KG1 (cell line): ENCODE measurements at places on chromosomes 5 and 9.

DNA sequence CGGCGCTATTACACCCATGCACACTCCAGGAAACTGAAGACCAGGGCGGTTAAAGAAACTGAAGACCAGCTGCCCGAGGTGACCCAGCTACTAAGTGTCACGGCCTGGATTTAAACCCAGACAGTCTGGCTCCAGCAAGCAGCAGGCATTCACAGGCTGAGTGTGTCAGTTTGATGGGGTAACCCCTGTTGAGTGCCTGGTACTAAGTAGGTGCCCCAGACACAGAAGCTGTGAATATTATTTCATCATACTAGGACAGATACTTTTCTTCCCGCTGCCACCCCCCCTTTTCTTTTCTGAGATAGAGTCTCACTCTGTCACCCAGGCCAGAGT lies 7.3 kb downstream of the ENG start:
- DNase-seq = no peak

GRCh38 chr9:92709240-92709639 lies 39.3 kb upstream of the IPPK start:
- DNase-seq = no peak

- peak; percentile 9 for DNase-seq
Observed at GRCh38 chr9:34862836-34863235, 95.2 kb upstream of the PHF24 start.

DNA sequence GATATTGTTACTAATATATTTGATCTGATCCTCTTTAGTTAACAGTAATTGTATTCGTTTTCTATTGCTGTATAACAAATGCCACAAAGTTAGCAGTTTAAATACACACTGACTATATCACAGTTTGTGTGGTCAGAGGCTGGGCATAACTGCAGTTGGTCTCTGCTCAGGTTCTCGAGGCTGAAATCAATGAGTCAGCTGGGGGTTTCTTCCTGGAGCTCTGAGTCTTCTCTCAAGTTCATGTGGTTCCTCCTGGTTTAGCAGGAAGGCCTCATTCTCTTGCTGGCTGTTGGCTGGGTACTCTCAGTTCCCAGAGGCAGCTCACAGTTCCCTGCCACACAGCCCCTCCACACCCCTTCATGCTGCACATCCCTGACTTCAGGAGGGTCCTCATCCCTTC lies 20.7 kb downstream of the COL23A1 start:
- DNase-seq = no peak

DNA sequence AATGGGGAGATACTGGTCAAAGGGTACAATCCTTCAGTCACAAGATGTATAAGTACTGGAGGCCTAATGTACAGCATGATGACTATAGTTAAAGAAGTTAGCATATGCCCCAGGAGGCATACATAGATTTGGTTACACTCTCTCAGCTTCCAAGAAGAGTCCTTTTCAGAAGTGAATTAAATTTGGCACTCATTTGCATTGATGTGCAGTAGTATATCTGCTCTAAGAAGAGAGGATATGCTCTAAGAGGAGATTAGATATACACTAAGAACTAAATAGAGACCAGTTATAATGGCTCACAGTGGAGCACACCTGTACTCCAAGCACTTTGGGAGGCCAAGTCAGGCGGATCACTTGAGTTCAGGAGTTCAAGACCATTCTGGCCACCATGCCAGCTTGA lies 139.5 kb upstream of the MINAR2 start:
- no peak for DNase-seq

DNA sequence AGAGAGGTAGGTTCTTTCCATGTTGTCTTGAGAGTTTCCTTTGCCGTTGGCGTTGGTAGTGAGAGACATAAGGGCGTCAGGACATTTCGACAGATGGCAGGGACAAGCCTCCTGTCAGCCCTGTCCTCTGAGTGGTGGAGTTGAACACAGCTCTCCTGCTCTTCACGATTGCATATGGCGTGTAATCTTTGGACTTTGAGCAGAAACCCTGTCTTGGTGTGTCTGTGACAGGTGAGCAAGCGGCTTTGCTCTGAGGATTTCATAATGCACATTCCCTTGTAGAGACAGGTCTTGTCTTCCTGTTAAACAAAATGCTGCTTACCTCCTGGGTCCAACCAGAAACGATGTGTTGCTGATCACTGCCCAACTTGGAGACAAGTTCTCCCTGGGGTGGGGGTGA lies 146.5 kb downstream of the NXNL2 start:
- DNase-seq = no peak

- no peak for DNase-seq
Observed at GRCh38 chr5:25091921-25092320, 447.1 kb upstream of the CDH10 start.

- no peak for DNase-seq
Observed at GRCh38 chr5:154697371-154697770, 57.8 kb upstream of the LARP1 start.

- DNase-seq = no peak
Observed at GRCh38 chr9:100652850-100653249, 75.0 kb downstream of the CAVIN4 start.

- DNase-seq = no peak
Observed at GRCh38 chr5:133117912-133118445, 66.2 kb downstream of the HSPA4 start.

- DNase-seq = no peak
Observed at GRCh38 chr9:75974016-75974766, 83.7 kb downstream of the PCSK5 start.

DNA sequence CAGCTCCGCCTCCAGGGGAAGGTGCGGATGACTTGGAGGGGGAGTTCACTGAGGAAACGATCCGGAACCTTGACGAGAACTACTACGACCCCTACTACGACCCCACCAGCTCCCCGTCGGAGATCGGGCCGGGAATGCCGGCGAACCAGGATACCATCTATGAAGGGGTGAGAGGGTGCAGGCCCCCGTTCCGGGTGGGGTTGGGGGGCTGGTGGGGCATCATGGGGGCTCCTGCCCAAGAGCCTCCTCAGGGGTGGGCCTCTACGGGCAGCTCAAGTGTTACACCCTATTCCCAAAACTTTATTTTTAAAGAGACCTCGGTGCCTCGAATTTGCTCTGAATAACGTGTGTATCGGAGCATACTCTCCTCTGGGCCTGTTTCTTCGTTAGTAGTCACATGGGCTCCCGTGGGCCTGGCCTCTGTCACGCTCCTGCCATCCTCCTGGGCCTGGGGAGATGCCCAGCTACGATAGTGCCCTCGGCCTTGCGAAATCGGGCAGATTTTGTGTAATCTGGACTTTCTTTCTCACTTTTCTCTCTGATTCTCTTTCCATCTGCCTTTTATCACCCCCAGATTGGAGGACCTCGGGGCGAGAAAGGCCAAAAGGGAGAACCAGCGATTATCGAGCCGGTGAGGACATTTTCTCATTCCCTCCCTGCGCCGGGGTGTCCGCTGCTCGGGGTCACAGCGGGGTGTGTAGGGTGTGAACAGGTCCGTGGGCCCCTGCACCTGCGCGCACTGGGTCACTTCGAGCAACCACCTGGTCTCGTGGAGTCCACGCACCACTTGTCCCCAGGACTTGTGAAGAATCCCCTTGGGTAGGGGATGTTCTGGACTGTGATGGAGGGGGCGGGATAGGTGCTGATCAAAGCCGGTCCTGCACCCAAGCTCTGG lies 90.1 kb downstream of the COL5A1 start:
- DNase-seq = no peak

DNA sequence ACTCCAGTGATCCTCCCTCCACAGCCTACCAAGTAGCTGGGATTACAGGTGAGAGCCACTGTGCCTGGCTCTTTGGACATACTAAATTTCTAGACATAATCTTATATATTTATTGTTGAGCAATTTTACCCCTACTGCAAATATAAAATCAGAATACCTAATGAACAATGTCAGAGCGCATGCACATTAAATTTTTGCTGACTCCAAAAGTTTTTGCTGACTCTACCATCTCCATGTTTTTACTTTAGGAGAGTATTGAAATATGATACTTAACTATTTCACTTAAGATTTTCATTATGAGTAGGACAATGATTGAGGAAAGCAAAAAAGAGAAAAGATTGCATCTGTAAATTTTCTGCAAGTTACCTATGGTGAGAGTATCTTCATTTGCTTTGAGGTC lies 402.3 kb downstream of the LRRC70 start:
- no peak for DNase-seq

DNA sequence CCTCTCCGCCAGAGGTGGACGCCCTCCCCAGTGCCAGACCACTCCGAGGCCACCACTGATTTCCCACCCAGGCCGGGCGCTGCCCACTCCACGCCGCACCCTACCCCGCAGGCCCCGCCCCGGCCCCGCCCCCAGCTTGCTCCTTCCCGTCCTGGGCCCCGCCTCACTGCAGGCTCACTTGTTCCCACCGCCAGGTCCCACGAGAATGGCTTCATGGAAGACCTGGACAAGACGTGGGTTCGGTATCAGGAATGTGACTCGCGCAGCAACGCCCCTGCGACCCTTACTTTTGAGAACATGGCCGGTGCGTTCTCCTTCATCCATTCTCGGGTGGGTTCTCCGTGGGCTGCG lies 6.5 kb downstream of the LRRC26 start:
- DNase-seq = no peak

- DNase-seq = peak; percentile 10
Observed at GRCh38 chr5:33936004-33936380, 194 bp upstream of the RXFP3 start.

DNA sequence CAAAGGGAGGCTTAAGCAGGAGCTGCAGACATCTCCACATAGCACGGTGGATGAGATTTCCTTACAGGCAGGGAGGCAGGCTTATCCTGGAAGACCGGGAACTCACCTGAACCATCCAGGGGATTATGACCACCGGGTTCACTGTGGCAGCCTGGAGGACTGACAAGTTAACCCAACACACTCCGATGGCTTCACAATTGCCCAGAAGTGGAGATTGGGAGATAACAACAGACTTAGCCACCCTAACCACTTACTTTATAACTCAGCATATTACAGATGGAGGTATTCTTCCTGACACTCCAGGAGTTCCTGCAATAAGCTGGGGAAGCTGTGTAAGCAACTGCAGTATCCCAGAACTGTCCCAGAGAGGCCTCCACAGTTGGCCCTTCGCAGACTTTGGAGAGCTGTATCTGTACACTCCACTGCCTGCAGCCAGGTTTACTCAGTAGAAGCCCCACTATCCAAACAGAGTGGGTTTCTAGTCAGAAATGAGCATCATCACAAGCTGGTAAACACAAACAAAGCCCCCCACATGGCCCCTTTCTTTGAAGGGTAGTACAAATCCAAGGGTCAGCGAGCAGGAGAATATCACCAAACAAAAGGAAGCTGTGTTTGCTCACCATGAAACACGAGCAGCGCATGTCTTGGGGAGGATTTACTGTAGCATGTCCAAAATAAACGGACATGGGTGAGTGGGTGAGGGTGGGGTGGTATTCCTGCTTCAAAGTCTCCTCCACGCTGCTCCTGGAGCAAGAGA lies 462.2 kb downstream of the RASEF start:
- DNase-seq = no peak

GRCh38 chr9:128911529-128912035 lies 9.2 kb upstream of the PHYHD1 start:
- DNase-seq = no peak

- DNase-seq = no peak
Observed at GRCh38 chr9:85702726-85703289, 38.9 kb downstream of the AGTPBP1 start.

DNA sequence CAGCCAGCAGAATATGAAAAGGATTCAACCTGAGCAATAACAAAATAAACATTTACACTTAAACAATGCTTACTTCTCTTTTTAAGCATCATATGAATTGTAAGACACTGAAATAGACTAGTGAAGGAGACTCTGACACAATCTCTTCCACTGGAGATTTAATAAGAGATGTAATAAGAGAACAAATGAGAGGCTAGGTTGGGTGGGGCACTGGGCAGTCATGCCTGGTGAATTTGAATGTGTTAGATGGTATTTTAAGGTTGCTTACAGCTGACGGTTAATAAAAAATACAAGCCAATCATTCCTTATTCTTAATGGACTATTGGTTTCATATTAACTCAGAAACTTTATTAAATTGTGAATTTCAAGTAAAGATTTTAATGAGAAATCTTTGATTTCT lies 105.9 kb upstream of the TARS1 start:
- DNase-seq = no peak

DNA sequence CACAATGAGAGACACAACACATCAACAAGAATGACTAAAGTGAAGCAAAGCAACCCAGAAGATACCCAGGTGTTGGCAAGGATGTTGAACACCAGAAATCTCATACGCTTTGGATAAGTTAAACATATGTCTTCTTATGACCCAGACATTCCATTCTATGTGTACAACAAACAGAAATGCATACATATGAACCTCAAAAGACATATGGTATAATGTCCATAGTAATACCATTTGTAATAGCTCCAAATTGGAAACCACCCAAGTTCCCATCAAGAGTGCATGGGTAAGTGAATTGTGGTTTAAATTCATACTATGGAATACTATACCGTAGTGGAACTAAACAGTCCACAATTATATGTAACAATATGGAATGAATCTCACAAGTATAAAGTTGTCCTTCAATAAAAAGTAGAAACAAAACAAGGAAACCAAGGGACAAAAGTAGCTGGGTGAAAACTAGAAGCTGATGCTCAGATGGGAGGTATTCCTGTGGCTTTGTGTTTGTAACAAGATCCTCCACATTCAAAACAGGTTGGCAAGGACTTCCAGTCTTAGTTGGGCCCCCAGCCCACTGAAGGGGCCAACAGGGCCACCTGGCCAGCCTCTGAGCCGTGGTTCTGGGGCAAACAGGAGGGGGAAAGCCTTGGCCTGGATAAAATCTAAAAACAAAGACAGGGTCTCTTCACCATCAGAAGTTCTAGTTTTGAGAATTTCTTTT lies 171.8 kb upstream of the PITX1 start:
- no peak for DNase-seq

DNA sequence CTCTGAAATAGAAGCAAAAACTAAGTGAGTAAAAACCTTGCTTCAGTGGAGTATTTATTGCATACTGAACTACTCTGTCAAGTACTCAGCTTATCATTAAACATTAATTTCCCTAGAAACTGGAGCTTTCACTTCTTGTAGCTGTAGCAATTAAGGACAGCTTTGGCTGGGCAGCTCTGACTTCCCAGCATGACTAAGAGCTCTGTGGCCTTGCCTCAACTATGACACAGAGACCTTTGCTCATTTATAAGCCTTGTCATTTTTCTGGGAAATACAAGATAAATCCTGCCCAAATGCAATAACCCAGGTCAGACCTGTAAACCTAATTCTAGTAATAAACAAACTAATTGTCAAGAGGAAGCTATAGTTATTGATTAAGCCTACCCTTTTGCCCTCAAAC lies 65.4 kb upstream of the STK32A start:
- DNase-seq = no peak

DNA sequence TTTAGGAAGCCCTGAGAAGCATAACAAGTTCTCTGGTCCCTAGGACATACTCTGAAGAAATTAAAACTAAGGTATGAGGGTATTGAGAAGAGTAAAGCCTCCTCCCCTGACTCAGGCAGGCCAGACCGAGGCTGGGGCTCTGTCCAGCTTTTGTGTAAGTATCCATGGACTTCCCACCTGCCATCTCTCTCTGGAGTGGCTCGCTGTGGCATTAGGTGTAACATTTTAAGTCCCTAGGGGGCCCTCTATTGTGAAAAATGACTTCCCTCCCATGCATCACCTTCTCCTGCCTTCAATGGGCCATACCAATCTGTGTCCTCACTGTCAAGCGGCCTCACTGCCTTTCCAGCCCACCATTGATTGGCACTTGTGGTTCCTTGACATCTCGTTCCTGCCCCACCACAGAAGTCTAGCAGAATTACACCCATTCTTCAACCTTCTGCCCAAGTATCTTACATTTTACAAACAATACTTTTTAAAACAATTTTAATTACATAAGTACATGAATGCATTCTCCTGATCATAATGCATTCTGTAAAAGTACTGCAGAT lies 205.5 kb downstream of the SLIT3 start:
- no peak for DNase-seq

GRCh38 chr5:170861917-170862766 lies at the start of gene RANBP17:
Gene RANBP17 (plus strand): TSS chr5:170862018.
- DNase-seq = peak; percentile 70

- no peak for DNase-seq
Observed at GRCh38 chr5:97074859-97075489, 67.4 kb downstream of the LIX1 start.
